Esophagus squamous epithelium (tissue), 5 donors: ENCODE measurements at places on chromosomes 3 and 15. TPM values are rescaled to one million over a fixed set of nuclear protein-coding genes. Genes with fewer than 3 reads are reported as not detected.

The GHSR gene
- not detected for total RNA-seq

The NR2E3 gene
- 0.35 TPM for total RNA-seq

The PARP9 gene
- total RNA-seq, result 20.3 TPM

The DLEC1 gene
- not detected for total RNA-seq

- H3K36me3 ChIP-seq, result no peaks in the 10 kb centered on the region
- no peak overlapping the region for H3K27ac ChIP-seq
- no peak for DNase-seq
- no peaks in the 10 kb centered on the region for H3K27me3 ChIP-seq
- no peak overlapping the region for H3K4me3 ChIP-seq
Measured at GRCh38 chr3:27554706-27555105, 70.5 kb upstream of the SLC4A7 start.

DNA sequence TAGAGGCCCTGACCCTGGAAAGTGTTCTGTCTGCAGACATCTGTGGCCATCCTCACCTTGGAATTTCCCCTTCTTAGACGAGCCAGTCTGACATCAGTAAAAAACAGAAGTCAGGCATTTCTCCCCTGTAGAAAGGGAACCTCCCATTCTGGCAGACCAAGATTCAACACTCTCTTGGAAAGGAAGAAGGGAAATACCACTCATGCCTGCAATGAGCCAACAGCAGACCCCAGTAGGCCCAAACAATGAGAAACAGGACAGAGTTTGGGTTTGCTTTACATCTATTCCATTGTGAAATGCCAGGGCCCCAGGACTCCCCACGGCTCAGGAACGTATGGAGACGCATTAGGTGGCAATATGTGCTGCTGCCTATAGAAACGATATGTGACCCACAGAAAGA, 264.0 kb upstream of the NSMCE3 start:
- no peak overlapping the region for H3K27ac ChIP-seq
- DNase-seq, result no peak
- H3K36me3 ChIP-seq, result no peaks in the 10 kb centered on the region

DNA sequence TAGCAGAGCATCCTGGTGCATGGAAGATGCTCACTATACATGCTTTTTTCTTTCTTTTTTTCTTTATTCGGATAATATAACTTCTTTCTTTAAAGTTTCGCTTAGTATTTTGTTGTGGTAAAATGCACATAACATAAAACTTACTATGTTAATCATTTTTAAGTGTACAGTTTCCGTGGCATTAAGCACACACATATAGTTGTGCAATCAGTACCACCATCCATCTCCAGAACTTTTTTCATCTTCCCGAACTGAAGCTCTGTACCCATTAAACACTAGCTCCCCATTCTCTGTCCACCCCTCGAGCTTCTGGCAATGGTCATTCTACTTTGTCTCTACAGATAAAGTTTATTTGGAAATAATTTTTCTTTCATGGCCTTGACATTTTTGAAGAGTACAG, 1.0 kb upstream of the JAGN1 start:
- H3K27ac ChIP-seq, result no peak overlapping the region
- peaks cover 10% of the 10 kb centered on the region for H3K4me1 ChIP-seq
- DNase-seq, result no peak
- H3K36me3 ChIP-seq, result peaks cover 7% of the 10 kb centered on the region

DNA sequence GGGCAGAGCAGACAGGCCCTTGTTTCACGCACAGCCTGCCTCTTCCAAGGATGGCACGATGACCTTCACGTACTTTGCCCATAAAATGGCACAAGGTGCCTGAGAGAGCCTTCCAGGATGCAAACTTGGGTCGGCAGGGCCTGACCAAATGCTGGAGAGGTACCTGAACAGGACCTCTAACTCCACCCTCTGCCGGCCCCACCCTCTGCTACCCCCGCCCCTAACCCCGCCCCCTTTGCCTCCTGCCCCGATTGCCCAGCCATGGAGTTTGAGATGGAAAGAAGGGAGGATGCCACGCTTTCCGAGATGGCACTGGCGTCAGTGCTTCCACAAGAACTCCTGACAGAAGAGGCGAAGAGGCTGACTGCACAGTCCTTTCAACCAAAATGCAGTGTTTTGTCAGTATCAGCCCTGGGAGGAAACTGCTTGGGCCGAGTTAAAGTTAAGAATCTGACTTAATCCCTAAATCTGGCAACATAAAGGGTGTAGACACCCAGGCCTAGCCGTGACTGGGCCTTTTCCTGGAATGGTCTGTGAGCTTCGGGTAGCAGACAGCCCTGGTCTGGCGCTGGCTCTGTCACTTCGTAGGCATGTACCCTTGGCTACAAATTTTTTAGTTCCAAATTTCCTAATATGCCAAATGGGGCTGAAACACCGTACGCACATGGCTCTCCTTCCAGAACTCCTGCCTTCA, 230.3 kb upstream of the RGMA start:
- no peak for DNase-seq
- no peak overlapping the region for H3K4me3 ChIP-seq
- peaks cover 9% of the 10 kb centered on the region for H3K4me1 ChIP-seq
- no peak overlapping the region for H3K27ac ChIP-seq
- no peaks in the 10 kb centered on the region for H3K36me3 ChIP-seq

DNA sequence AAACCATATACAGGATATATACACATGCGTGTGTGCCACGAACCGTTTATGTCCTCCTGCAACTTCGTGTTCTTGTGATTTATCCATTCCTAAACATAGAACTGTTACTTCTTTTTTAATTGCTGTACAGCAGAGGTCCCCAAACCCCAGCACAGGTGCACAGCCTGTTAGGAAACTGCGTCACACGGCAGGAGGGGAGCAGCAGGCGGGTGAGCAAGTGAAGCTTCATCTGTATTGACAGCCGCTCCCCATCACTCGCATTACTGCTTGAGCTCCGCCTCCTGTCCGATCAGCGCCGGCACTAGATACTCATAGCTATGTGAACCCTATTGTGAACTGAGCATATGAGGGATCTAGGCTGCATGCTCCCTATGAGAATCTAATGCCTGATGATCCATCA, 34.9 kb upstream of the NRROS start:
- H3K27ac ChIP-seq, result no peak overlapping the region
- H3K27me3 ChIP-seq, result no peaks in the 10 kb centered on the region
- DNase-seq, result no peak
- H3K36me3 ChIP-seq, result no peaks in the 10 kb centered on the region
- no peak overlapping the region for H3K4me3 ChIP-seq
- peaks cover 2% of the 10 kb centered on the region for H3K4me1 ChIP-seq

- H3K36me3 ChIP-seq, result peaks cover 14% of the 10 kb centered on the region
- H3K4me1 ChIP-seq, result peaks cover 4% of the 10 kb centered on the region
- no peak overlapping the region for H3K27ac ChIP-seq
Measured at GRCh38 chr3:138781012-138781470, 53.7 kb downstream of the PIK3CB start.

GRCh38 chr15:63729115-63729884, 104.4 kb downstream of the HERC1 start:
- no peak overlapping the region for H3K4me3 ChIP-seq
- no peaks in the 10 kb centered on the region for H3K27me3 ChIP-seq
- no peak for DNase-seq
- peaks cover 98% of the 10 kb centered on the region for H3K36me3 ChIP-seq
